ENCODE measurements at places on chromosomes 7 and 10. TPM values are rescaled to one million over a fixed set of nuclear protein-coding genes. Genes with fewer than 3 reads are reported as not detected.

PTF1A gene
- 0.41 TPM for total RNA-seq

EPHA1 gene
- 0.41 TPM for total RNA-seq

DNA sequence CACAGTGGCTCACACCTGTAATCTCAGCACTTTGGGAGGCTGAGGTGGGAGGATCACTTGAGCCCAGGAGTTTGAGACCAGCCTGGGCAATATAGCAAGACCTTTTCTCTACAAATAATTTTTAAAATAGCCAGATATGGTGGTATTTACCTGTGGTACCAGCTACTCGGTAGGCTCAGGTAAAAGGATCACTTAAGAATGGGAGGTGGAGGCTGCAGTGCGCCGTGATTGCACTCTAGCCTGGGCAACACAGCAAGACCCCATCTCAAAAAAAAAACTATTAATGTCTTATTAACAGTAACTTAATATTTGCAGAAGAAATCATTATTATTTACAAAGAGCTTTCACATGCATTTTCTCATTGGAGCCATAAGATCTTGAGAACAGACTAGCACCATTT lies 103.6 kb downstream of the SGMS1 start:
- DNase-seq: no peak

DNA sequence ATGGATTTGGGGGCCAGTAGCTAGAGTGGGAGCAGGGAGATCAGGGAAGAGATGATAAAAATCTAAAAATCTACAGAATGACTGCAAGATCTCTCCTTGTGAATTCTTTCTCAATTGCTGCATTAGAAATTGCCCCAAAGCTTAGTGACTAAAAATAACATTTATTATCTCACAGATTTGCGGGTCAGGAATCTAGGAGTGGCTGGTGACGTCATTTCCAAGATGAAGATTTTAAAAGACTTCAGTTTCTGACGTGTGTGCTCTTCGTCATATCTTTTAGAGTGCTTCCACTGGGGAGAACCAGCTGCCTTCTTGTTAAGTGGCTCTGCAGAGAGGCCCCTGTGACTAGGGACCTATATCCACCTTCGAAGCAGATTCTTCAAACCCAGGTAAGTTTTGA lies 112.6 kb downstream of the DGKI start:
- DNase-seq: no peak

GBX1 gene
- 0.41 TPM for total RNA-seq

SNCG gene
- total RNA-seq: 1.6 TPM

DNA sequence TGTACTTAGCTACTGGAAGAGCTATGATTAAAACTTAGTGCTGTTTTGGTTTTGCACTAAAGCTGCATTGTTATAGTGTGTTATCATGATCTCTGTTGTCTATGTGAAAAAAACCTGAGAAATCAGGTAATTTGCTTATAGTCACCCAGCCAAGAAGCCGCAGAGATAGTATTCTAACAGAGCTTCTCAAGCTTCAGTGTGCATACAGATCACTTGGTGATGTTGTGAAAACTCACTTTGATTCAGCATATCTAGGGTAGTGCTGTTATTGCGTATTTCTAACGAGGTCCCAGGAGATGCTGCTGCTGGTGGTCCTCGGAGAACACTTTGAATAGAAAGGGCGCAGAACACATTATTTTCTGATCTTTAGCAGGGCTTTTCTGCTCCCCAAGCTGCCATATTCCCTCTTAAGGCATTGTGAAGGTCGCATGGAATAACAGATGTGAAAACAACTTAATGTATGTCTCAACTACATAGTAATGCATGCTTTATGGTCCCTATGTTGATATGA lies 68.4 kb upstream of the PDCD4 start:
- DNase-seq: no peak

All from frontal cortex (tissue), 4 donors.